NCI-H1092 (cell line): ENCODE measurements at places on chromosomes 16 and 17.

DNA sequence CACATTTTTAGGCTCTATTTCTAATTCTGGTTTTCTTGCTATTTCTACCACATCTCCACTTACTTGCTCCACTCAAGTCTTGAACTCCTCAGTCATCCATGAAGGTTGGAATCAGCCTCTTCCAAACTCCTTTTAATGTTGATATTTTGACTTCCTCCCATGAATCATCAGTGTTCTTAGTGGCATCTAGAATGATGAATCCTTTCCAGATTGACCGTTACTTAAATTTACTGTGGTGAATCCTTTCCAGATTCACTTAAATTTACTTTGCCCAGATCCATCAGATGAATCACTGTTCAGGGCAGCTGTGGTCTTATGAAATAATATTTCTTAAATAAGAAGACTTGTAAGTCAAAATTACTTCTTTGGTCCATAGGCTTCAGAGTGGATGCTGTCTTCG lies 32.4 kb downstream of the CLTC start:
- DNase-seq = no peak

GRCh38 chr17:1873418-1873817 lies 43.6 kb downstream of the RPA1 start:
- DNase-seq = no peak

- no peak for DNase-seq
These were observed 77.2 kb downstream of the TMEM114 start for GRCh38 chr16:8512941-8513624.

- DNase-seq = no peak
These were observed 29.8 kb downstream of the ANKRD40 start for GRCh38 chr17:50677851-50678375.

- DNase-seq = no peak
These were observed 11.9 kb downstream of the DNAAF8 start for GRCh38 chr16:4746215-4746614.

- peak; percentile 48 for DNase-seq
These were observed 5.9 kb downstream of the CTF1 start for GRCh38 chr16:30902029-30902972.

GRCh38 chr16:50645563-50646220 lies 35.4 kb downstream of the SNX20 start:
- DNase-seq = no peak

- DNase-seq = no peak
These were observed 201.6 kb upstream of the SOX9 start for GRCh38 chr17:71919186-71919585.

- DNase-seq = no peak
These were observed 14.5 kb upstream of the FOXF1 start for GRCh38 chr16:86495756-86496261.

- no peak for DNase-seq
These were observed 4.4 kb upstream of the ASGR1 start for GRCh38 chr17:7183433-7184090.

DNA sequence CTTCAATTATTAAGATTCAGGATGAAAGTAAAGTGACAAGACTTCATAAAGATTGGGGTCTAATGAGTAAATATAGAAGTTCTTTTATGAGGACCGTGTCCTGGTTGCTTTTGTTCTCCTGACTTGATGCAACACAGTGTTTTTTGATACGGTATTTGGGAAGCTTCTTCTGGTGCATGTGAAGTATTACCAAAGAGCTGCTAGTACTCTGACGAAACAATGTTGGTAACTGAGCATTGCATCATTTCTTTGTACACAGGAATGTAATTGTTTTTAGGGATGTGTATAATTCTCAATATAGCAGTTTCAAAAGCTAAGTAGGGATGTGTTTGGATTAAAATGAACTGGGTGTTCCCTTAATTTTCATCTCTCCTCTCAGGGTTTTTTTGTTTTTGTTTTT lies 15.9 kb downstream of the KPNB1 start:
- no peak for DNase-seq

DNA sequence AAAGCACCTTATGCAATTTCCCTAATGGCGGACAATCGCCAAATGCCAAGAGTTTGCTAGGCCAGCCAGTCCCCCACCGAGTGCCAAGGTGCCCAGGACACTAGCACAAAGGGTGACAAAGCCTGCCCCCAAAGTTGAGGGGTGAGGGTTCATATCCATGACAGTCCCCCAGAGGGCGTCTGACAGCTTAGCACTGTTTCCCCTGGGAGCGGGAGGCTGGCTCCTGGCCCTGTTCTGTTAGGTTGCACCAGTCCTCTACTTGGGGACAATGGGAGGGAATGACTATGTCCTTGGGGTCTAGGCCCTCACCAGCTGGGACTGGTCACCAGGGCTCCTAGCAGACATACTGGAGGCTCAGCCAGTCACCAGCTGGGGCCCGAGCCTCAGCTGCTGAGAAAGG lies 66.9 kb downstream of the MYO18A start:
- DNase-seq = no peak

DNA sequence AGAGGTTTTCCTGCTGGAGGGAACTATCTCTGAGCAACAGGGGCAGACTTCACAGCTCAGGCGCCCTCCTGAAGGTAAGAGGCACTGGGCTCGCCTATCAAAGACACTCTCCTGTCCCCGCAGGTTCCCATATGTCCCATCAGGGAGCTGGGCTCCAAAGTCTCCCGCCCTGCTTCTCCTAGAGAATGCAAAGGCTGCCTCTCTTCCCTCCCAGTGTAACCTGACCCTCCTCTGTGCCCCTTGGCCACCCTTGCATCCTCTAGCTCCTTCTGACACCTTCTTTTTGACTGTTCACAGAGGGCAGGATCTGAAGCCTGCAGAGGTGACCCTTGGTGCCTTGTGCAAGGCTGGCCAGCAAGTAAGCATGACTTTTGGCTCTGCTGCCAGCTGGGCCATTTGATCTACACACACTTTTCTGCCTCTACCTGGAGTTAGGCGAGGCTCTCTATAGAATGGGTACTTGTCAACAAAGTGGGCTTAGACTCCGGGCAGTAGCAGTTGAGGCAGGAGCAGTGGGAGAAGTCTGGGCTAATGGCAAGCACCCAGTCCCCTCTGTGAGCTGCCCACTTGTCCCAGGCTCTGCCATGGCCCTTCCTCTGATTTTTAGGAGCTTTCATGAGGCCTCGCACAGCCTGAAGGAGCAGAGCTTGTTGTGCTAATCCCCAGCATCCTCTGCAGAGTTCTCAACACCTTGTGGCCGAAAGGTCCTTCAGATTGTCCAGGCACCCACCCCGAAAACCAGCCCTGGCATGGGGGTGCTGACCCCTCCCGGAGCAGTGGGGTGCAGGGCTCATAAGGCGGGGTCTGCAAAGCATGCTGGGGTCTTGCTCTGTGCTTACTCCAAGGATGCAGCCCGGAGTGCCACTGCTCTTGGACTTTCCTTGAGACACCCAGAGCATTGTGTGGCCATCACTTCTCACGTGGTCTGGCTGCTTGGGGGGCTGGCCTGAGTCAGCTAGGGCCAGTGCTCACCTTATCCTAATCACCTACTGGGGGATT lies 122.9 kb downstream of the METRNL start:
- no peak for DNase-seq

GRCh38 chr17:78973196-78973595 lies 6.5 kb downstream of the LGALS3BP start:
- DNase-seq = no peak
